Non-pigmented ciliary epithelial cell (primary cell): ENCODE measurements at places on chromosomes 4 and X.

- no peak for DNase-seq
These were observed at the start of gene ARHGAP4 for GRCh38 chrX:153925739-153926551. ARHGAP4 (minus strand) TSS chrX:153926264; CDS start chrX:153926202, 62 bp downstream.

DNA sequence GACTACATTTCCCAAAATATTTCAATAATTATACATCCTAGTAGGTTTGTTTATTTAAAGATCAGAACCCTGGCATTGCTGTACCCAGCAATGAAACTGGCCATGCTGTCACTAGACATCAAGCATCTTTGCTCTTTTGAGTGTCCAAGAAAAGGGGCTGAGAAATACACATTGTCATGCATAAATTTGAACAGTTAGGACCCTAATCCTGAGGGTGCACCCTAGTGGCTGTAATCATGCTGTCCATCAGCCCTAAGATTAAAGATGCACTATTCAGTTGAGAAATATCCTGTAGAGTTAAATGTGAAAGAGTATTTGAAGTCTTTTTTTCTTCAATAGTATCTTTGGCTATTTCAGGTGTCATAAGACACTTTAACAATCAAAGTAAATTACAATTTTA, 108.8 kb downstream of the NFKB1 start:
- DNase-seq, result no peak

GRCh38 chr4:84965553-84966381, 723 bp downstream of the WDFY3 start:
- DNase-seq, result no peak

DNA sequence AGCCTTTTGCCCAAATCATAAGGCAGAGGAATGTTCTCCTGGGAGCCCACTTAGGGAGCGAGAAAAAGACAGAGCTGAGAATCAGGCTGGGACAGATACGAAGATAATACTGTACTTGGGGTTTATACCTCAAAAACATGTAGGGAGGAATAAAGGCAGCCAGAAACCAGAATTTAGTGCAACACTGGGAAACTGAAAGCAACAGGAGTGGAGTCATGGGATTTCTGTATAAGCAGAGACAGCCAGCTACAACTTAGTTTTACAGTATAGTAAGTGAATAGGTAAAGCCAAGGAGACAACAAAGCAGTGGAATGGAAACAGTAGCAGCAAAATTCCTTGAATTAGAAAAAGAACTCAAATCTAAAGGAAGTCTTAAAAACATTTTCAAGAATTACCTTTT, 413.2 kb downstream of the FAT4 start:
- DNase-seq, result no peak

DNA sequence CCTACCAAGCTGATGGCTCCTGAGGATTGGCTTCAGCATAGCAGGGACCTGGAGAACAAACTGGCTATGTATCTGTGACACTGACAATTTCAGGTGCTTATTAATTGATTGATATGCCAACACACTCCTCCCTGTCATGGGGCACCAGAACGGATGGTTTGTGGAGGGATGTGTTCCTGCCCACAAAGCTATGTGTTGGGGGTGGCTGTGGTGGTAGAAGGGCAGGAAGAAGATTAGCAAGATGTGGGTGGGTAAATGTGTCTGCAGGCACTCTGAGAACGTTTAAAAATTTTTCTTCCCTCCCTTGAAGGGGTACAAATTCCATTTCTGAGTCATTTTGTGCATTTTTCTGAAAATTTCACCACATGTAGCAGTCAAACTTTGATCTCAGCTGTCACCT, 55.0 kb upstream of the SCML1 start:
- no peak for DNase-seq

DNA sequence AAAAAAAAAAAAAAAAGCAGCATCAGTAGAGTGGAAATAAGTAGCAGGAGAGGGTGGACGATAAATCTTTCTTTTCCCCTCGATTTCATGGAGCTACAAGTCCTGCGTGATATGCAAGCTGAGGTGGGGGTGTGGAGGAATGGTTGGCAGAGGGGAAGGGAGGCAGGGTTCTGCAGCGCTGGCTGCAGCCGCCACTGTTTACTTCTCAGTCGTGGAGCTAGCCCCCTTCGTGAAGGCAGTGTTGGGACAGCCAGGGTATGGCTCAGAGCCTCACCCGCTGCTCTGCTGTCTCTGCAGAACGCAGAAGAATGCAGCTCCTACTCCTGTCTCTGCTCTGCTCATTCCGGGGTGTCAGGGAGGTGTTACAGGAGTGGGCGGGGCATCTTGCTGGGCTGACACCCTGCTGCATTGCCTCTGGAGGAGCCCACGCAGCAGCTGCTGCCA, 140.6 kb downstream of the GPM6A start:
- no peak for DNase-seq

DNA sequence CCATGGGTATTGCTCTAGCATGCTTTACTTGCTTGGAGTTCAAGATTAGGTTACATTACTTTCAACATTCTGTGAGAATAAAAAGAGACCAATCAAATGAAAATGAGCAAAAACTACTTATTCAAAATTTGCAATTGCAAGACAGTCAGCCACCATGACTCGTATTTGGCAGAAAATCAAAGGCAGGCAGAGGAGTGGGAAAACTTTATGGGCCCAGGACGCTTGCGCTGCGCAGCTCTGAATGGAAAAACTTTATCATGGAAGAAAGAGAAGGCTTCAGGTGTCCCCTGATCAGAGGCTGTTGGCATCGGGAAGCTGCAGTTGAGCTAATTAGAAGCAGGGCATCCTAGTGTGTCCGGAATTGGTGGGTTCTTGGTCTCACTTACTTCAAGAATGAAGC, 250.6 kb downstream of the USP46 start:
- no peak for DNase-seq

DNA sequence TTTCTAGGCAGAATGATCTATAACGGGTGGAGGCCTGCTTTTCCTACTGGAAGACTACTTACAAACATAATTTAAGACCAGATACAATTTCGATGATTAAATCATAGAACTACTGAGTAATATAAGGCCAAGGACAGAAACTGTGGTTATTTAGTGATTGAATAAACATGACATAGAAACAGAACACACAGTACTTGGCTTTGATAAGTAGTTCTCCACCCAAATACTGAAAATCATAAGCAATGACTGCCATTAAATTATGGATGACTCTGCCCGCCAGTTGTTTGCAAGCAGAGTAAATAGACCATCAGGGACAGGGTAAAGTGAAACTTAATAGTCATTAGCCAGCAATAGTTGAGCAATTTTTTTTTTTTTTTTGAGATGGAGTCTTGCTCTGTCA, 17.2 kb upstream of the SMIM14 start:
- DNase-seq, result no peak

DNA sequence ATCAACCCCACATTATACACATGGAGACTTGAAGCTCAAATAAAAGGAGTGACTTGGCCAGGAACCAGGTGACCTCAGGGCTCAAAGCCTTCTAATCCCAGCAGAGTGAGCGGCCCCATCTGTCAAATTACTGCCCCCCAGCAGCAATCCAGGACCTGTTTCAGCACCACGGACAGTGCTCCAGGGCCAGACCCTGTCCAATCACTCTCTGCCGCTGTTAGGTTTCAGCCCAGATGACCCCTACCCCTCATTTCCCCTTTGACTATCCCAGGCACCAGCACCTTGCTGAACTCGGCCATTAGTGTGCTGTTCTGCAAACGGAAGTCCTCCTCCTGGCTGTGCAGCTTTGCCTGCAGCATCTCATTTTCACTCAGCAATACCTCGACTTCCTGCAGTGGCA, 5.1 kb downstream of the GRIPAP1 start:
- DNase-seq, result no peak
